ENCODE measurements at places on chromosomes 11 and 22. TPM values are rescaled to one million over a fixed set of nuclear protein-coding genes. Genes with fewer than 3 reads are reported as not detected.

B4GALNT4 gene
- total RNA-seq, result 2.1 TPM

IGLL1 gene
- total RNA-seq, result not detected

XPNPEP3 gene
- 9.8 TPM for total RNA-seq

NCF4 gene
- total RNA-seq, result 15.2 TPM

RBMXL2 gene
- not detected for total RNA-seq

RHOD gene
- total RNA-seq, result 3.9 TPM

OR2AG2 gene
- 0.49 TPM for total RNA-seq

NEU3 gene
- 8.5 TPM for total RNA-seq

PDHX gene
- 42.1 TPM for total RNA-seq

CHADL gene
- 1.1 TPM for total RNA-seq

DNA sequence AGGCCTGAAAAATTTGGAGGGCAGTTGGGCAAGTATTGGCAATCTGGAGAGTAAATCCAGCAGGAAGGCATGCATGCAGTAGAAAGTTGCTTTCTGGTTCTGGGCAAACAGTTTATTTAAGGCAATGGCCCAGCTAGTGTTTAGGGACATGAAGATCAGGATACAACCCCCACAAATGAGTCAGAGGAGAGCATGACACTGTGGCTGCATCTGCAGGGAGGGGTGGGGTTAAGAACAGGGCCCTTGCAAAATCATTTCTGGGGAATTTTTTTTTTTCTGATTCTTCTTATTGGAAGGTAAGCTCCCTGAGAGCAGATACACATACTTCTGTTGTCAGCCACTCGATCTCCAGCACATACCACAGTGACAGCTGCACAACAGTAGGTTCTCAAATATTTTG lies 61.1 kb downstream of the FDX1 start:
- DNase-seq, result no peak

DNA sequence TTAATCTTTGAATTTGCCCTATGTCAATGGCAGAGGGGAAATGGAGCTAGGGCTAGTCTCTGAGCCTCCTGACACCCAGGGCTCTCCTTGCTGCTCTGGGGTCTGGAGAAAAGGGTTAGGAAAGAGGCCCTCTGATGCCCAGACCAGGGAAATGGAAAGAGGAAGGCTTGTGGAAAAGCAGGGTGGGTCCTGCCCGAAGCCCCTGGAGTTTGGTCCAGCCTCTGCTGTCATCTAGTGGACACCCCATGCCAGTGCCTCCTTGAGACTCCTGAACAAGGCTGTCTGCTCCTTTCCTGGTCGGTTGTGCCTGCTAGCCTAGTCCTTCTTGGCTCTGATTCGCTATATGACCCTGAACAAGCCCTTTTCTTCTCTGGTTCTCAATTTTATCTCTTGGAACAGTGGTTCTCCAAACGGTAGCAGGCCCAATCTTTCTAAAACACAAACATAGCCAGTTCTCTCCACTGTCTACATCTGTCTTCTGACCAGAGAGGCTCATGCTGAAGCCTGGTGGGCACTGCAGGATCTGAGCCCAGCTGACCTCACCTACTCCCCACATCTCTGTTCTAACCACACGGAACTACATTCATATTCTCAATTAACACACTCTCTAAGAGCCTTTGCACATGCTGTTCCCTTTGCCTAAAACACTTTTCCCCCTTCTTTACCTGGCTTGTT lies 8.8 kb upstream of the PLA2G3 start:
- peak; percentile 70 for DNase-seq

DNA sequence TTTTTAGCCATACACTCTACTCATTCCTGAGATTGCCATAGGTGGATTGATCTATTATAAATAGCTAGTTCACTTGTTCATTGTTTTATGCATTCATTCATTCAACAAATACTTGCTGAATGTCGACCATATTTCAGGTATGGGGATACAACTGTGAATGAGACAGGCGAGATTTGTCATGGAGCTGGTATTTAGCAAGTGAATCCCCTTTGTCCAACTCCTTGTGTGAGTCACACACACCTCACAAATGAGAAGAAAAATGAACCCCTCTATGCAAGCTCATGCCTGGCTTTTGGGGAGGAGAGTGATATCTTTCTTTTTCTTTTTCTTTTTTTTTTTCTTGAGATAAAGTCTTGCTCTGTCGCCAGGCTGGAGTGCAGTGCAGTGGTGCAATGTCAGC lies 1.8 kb upstream of the AMPD3 start:
- DNase-seq, result no peak

GRCh38 chr11:17000987-17001386 lies 13.2 kb downstream of the PLEKHA7 start:
- DNase-seq, result no peak

- no peak for DNase-seq
Observed at GRCh38 chr11:849104-849824, 6.6 kb downstream of the TSPAN4 start.

DNA sequence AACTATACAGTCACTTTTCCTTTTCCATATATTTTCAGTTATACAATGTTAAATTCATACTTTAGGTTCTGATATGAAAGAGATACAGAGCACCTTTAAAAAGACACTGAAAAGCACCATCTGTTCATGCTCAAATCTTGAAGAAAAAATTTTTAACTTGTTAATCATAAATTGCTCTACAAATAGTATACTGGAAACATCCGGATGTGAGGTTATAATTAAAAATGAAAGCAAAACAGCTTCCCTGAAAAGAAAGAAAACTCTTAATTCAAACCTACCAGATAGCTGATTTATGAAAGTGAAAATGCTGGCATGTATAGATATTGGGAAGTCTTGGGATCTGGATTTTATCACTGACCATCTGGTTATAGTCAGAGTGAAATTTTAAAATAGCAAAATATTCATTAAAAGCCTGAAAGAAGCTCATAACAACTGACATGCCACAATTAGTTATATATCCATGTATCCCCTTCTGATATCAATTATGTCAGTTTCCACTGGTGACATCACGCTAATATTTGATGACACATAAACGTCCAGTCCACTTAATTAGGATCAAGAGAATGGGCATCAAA lies 740.0 kb downstream of the DLG2 start:
- DNase-seq, result no peak

DNA sequence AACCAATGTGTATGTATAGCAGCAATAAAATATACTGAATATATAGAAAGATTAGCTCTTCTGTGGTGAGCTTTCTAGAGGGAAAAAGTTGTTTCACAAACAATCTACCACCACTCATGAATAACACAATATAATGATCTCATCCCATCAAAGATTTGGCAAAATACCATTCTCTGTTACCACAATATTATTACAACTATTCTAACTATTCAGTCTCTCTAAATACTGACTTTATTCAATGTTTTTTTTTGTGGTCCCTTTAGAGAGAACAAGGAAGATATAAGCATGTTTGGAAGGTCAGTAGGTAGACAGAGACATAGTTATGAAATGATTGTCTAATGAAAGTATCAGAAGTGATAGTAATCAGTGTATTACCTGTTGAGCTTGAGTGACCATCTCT lies 7.8 kb downstream of the CCDC90B start:
- DNase-seq, result no peak

GRCh38 chr22:25403811-25404471 lies 160.5 kb upstream of the GRK3 start:
- DNase-seq, result no peak

DNA sequence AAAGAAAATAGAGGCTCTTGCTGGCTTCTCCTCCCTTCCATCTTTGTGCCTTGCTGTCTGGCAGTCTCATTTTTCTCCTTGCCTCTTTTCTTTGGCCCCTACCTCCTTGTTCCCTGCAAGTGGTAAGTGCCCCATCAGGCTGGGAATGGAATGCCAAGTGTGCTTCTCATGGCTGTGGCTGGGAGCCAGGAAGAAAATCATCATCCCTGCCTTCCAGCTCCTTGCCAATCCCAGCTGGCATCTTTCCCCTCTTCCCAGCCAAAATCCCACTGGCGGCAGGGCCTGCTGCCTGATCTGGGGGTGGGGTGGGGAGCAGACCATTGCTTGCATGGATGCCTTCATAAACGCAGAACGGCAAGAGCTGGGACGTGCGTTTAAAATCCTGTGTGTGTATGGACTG lies 27.0 kb upstream of the SLC25A18 start:
- DNase-seq, result no peak

- no peak for DNase-seq
Observed at GRCh38 chr11:60235321-60235720, 7.6 kb downstream of the MS4A4E start.

DNA sequence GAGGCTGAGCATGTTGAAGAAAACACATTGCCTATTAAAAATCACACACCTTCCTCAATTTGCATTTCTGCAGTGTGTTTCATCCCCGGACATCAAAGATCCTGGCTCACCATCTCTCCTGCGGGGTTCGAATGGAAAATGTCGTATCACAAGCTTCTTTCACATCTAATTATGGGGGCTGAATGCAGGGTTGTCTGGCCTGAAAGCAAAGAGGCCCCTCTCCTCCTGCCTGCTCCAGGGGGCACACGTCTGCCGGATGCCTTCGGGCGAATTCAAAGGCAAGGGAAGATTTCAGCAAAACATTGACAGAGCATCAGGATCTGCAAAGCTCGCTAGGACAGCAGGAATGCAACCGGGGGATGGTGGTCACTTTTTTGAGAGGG lies 1447.7 kb downstream of the TBC1D22A start:
- no peak for DNase-seq

GRCh38 chr11:128400382-128401203 lies 186.8 kb downstream of the ETS1 start:
- no peak for DNase-seq

- DNase-seq, result no peak
Observed at GRCh38 chr11:285021-285893, 3.7 kb upstream of the PGGHG start.

Data from mucosa of descending colon (tissue), 3 donors.